ENCODE measurements at places on chromosomes 5 and 9. TPM values are rescaled to one million over a fixed set of nuclear protein-coding genes. Genes with fewer than 3 reads are reported as not detected.

DNA sequence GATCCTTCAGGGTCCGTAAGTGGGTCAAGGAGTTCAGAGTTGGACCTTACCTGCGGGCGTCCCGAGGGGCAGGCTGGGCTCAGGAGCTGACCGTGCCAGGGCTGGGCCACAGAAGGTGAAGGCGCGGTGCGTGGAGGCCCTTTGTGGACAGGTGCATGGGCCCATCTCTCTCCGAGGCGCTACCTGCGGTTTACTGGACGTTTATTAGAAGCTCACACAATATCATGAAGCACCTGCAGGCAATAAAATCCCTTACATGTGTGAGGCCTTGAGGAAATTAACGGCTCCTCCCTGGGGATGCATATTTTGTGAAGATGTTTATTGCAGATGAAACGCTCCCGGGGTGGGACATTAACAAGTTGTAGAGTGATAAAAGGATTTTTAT, 79.8 kb upstream of the LMX1B start:
- no peak for DNase-seq

- no peak for DNase-seq
These were observed 47.0 kb upstream of the TGFBR1 start for GRCh38 chr9:99057665-99058625.

DNA sequence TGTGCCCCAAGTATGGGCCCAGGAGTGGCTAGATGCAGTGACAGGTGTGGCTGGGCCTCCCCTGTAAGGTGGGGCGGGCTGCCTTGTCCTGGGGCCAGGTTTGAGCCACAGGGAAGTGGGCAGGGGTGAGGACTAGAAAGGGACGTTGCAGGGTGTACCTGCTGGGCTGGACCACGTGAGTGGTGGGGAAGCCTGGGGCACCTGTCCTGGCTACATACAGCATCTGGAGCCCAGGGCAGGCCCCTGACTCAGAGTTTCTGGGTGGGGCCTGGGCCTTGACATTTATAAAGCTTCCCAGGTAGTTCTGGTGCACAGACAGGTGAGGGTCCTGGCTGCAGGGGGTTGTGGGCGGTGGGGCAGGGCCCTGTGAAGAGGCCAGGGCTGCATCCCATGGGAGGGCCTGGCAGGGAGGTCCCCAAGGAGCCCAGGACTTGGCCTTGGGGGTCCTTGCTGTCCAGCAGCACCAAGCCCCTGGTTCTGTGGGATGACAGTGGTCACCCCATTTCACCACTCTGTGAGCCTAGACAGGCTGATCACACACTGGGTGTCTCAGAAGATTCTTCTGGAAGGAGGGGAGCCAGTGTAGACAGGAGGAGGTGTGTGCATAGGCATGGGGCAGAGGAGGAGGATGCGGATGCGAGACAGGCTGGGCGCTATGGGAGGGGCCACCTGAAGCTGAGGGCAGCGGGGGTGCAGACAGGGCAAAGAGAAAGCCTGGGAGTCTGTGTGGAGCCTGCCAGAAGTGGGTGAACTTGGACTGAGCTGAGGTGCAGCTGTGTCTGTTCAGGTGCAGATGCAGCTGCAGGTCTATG, 94.0 kb downstream of the PHF2 start:
- DNase-seq = peak; percentile 11

- no peak for DNase-seq
These were observed 78.4 kb downstream of the SREK1 start for GRCh38 chr5:66222455-66222854.

STPG3 gene
- total RNA-seq = not detected

GLDC gene
- total RNA-seq = not detected

PCDHGC4 gene
- total RNA-seq = 1.6 TPM

DNA sequence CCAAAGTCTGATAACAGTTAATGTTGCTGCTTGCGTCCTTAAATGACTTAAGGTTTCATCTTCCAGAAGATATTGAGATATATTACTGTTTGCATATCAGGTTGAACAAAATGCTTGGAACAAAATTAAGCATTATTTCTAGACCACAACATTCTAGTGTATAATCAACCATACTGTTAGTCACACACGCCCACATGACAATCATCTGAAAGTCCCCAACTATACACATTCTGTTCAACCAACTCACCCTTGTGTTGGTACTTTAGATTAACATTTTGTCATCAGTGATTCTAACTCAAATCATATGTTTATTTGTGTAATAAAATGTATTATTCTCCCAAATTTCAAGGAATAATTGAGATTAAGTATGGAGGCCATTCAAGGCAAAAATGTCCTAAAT, 47.3 kb downstream of the LURAP1L start:
- DNase-seq = no peak

- no peak for DNase-seq
These were observed 1048.7 kb upstream of the WWC1 start for GRCh38 chr5:167242701-167243100.

PRR7 gene
- total RNA-seq = 1.3 TPM

SLC45A2 gene
- not detected for total RNA-seq

DNA sequence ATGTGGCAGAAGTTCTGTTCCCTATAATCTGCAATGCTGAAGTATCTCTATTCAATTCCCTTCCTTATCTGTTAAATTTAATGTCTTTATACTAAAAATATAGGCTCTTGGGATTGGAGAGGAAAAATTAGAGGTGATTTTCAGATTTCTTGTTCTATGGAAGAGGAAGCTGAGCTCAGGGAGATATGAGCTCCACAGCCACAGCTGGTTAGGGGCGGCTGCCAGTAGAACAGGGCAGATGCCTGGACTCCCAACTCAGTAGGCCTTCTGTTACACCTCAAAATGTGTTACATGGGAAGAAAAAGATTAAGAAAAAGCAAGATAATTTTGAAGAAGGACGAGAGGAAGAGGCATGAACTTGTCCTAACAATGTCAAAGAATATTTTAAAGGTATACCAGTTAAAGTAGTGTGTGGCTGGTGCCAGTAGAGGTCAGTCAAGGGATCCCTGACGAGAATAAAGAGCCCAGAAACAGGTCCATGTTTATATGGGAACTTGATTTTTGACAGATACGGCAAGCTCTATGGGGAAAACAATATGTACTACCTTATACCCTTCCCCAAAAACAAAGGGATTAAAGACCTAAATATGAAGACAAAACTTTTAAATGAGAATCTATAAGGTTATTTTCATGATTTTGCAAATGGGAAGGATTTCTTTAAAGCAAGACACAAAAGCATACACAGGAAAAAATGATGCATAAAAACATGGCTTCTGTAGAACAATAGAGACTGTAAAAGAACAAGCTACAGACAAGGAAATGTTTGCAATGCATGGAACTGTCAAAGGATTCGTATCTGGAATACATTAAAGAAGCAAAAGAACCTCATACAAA, 28.7 kb downstream of the DNAJC21 start:
- no peak for DNase-seq

PCDHAC1 gene
- 4.0 TPM for total RNA-seq

DNA sequence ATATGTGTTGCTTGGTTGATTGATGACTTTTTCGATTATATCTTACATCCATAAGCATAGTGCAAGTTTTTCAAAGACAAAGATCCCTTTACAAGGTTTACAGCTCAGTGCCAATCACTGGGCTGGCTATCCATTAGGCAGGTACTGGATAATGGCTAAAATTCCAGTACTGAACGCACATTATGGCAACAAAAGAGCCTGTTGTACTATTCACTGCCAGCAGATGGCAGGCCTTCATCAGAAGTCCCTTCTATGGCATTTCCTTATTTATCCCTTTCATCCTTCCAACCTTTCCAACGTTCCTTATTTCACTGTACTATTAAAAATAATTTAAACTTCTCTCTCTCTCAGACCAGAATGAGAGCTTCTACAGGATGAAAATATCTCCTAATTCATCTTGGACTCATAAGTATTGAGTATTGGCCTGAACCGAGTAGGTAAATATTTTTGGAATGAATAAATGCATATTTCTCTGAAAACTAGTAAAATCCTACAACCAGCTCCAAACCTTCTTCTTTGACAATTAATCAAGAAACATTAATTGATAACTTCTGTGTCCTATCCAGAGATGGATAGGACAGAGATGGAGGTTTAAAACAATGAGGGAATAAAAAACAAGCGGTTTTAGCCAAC, 6.7 kb upstream of the WNT8A start:
- DNase-seq = peak; percentile 71

SLC36A3 gene
- total RNA-seq = not detected

DNA sequence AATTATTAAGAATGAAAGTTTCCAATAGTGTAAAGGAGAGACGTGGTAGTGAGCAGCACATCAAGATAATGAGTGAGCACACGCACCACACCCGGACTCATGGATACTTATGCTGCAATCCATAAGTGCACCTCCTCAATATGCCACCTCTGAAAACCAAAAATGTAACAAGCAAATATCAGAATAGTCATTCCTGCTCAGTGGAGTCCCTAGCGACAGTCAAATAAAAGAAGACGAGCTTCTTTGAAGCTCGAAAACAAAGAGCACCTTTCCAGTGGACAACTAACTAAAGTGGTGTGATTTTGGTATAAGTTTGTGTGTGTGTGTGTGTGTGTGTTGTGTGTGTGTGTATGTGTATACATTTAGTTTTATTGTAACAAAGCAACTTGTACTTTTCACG, 241.3 kb downstream of the DEPDC1B start:
- DNase-seq = no peak

PCDHGA10 gene
- 5.3 TPM for total RNA-seq

DNA sequence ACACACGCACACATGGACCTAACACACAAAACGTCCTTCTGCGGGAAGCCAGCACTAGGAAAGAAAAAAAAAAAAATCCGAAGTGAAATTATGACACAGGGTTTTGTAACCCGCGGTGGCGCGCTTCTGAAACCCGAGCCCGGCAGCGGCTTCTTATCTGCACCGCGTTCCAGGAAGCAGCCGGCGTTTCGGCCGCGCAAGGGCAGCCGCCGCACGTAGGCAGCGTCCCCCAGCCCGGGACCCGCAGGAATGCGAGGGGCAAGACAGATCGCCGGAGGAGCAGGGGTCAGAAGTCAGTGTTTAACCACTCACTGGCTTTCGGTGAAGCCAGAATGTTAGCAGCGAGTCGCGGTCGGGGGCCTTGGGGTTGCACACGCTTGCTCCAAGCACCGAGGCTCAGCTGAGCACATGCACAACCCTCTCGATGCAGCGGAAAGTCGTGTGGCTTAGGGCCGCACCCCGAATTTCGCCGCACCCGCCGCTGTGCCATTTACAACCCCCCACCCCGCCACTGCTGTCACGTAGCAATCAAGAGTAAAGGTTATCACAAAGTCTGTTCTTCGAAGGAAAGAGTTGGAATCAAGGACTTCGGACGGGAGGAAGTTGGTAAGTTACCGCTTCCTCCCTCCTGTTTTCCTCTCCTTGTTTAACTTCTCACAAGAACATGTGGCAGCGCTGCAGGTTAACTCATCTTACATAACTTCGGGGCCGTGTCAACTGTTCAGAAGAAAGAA, 167.9 kb downstream of the AUH start:
- peak; percentile 94 for DNase-seq

DNA sequence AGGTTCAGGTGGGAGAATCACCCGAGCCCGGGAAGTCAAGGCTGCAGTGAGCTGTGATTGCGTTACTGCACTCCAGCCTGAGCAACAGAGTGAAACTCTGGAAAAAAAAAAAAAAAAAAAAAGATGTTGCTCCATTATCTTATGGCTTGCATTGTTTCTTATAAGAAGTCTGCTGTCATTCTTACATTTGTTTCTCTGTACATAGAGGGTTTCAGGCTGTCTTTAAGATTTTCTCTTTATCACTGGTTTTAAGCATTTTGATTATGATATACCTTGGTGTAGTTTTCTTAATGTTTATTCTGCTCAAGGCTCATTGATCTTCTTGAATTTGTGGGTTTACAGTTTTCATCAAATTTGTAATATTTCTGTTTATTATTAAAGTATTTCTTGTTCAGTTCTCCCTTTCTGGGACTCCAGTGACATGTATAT, 35.2 kb downstream of the MVB12B start:
- DNase-seq = no peak
